Tracheal epithelial cell (primary cell): ENCODE measurements at places on chromosomes 7 and 10. TPM values are rescaled to one million over a fixed set of nuclear protein-coding genes. Genes with fewer than 3 reads are reported as not detected.

VSIR gene
- 4.3 and 10.0 TPM in 2 replicates for total RNA-seq

TAS2R40 gene
- 0.24 TPM in 1 of 2 replicates, not detected in the other for total RNA-seq

OPALIN gene
- total RNA-seq = not detected in 2 replicates

SORBS1 gene
- total RNA-seq = under 0.01 and 0.72 TPM in 2 replicates

NRAP gene
- under 0.01 TPM in 1 of 2 replicates, not detected in the other for total RNA-seq

MMP21 gene
- not detected in 2 replicates for total RNA-seq

GBX1 gene
- total RNA-seq = 0.24 TPM in 1 of 2 replicates, not detected in the other
